ENCODE measurements at places on chromosomes 7 and 10.

GRCh38 chr10:103885617-103886016 is 30.2 kb upstream of the SH3PXD2A start:
- peaks cover 52% of the 10 kb centered on the region for H3K36me3 ChIP-seq
- DNase-seq = no peak
- no peak overlapping the region for H3K27ac ChIP-seq
- H3K4me3 ChIP-seq = no peak overlapping the region
- H3K4me1 ChIP-seq = peaks cover 6% of the 10 kb centered on the region
- H3K27me3 ChIP-seq = no peaks in the 10 kb centered on the region

DNA sequence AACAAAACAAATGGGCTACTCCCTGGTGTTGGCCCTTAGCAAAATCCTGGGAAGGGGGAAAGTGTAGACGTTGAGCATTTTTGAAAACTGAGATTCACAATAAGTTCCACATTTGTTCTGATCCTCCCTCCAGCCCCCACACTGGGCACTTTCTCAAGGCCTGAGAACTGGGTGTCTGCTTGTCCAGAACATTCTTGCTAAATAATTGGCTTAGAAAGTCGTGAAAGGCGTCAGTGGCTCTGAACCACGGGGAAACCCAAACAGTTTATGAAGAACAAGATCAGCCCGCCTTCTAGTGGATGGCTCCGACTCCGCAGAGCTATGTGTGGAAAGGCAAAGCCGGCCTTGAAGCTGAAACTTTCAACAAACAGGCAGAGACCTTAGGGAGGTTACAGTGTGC is 370.1 kb downstream of the PRPF18 start:
- H3K27me3 ChIP-seq = no peaks in the 10 kb centered on the region
- no peak overlapping the region for H3K4me3 ChIP-seq
- H3K4me1 ChIP-seq = no peaks in the 10 kb centered on the region
- H3K27ac ChIP-seq = no peak overlapping the region
- no peak for DNase-seq

GRCh38 chr7:114051871-114052331 is 133.1 kb upstream of the PPP1R3A start:
- H3K27ac ChIP-seq = no peak overlapping the region
- H3K27me3 ChIP-seq = no peaks in the 10 kb centered on the region
- H3K4me1 ChIP-seq = no peaks in the 10 kb centered on the region
- H3K4me3 ChIP-seq = no peak overlapping the region
- H3K36me3 ChIP-seq = no peaks in the 10 kb centered on the region

GRCh38 chr10:2893158-2893845 is 174.0 kb upstream of the PFKP start:
- H3K36me3 ChIP-seq = no peaks in the 10 kb centered on the region
- H3K4me1 ChIP-seq = no peaks in the 10 kb centered on the region
- H3K27ac ChIP-seq = no peak overlapping the region
- DNase-seq = no peak
- no peaks in the 10 kb centered on the region for H3K27me3 ChIP-seq

All from CD8-positive, alpha-beta memory T cell (primary cell).